ENCODE measurements at places on chromosomes 13 and 19.

- DNase-seq, result no peak
Measured at GRCh38 chr19:15934332-15935078, at the start of gene CYP4F11. TSS of gene CYP4F11 (minus strand) at chr19:15934529. CDS start at chr19:15934408, 121 bp downstream.

- no peak for DNase-seq
Measured at GRCh38 chr19:40503320-40503695, 36.5 kb downstream of the SPTBN4 start.

DNA sequence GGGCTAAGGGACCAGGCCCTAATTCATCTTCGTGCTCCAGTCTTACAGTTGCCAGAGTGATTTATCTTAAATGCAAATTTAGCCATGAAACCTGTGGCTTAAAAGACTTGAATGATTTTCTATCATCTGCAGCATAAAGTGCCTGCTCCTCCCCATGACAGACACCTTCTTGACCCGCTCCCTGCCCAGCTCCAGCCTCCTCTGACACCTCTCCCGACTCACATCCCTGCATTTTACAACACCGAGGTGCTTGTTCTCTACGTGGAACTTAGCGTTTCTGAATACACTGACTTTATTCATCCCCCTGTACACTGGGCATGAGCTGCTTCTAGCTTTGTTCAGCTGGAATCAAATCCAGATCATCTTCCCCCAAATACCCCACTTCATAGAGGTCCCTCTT lies 128.7 kb upstream of the MYO16 start:
- DNase-seq, result no peak

- DNase-seq, result no peak
Measured at GRCh38 chr19:49921871-49922795, 6.9 kb upstream of the ATF5 start.

GRCh38 chr13:74131227-74131626 lies 3.0 kb downstream of the KLF12 start:
- no peak for DNase-seq

GRCh38 chr19:18021121-18021755 lies 13.3 kb downstream of the ARRDC2 start:
- no peak for DNase-seq

DNA sequence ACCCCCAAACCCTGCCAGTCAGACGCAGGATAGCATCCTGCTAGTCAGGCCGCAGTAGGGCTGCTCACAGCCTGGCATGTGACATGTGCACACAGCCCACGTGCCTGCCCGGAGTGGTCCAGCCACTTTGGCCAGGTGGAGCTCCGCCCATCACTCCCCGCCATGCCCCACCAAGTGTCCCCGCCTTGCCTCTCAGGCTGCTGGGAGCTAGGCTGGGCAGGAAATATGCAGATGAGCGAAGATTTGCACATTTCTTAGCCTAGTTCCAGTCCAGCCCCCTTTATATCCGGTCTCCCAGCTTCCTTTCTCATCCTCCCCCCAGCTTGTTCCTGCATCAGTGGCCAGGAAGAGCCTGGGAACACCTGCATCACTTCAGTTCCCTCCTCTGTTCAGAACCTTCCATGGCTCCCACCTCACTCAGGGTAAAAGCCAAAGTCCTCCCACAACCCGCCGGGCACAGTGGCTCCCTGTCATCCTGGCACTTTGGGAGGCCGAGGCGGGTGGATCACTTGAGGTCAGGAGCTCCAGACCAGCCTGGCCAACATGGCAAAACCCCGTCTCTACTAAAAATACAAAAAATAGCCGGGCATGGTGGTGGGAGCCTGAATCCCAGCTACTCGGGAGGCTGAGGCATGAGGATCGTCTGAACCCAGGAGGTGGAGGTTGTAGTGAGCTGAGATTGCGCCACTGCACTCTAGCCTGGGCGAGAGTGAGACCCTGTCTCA lies 2.3 kb upstream of the DOCK6 start:
- no peak for DNase-seq

GRCh38 chr13:50453188-50453587 lies 390.3 kb downstream of the DLEU7 start:
- DNase-seq, result no peak

DNA sequence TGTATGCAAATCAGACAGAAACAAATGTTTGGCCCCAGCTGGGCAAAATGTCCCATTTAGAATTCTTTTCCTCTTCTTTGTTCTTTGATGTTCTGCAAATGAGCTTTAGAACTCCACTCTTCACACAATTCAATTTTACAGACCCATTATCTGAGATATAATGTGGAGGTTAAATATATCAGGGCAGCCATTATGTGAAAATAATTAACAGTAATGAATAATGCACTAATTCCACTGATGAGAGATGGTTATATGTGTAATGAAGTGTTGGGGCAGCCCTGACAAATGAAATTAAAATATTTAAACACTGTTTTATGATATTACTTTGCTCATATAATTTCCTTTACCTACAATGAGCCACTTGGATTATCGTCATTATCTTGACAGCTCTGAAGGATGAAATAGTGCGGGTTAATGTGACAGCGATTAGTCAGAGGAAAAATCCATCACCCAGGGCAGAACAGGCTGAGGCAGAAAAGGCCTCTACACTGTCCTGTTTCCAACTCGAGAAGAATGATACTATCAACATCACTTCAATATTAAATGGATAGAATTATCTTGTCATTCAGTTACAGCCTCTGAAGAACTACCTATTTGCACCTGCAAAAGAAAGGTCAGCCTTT lies 321.1 kb downstream of the RBM26 start:
- DNase-seq, result no peak

DNA sequence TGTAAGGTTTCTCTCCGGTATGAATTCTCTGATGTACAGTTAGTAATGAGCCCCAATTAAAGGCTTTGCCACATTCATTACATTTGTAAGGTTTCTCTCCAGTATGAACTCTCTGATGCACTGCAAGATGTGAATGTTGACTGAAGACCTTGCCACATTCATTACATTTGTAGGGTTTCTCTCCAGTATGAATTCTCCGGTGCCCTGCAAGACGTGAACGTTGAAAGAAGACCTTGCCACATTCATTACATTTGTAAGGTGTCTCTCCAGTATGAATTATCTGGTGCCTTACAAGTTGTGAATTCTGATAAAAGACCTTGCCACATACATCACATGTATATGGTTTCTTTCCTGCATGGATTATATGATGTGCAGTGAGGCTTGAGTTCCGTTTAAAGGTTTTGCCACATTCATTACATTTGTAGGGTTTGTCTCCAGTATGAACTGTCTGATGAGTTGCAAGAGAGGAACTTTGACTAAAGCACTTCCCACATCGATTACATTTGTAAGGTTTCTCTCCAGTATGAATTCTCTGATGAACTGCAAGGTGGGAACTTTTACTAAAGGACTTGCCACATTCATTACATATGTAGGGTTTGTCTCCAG lies 17.7 kb upstream of the ZNF432 start:
- DNase-seq, result no peak

- DNase-seq, result no peak
Measured at GRCh38 chr19:34994643-34995541, 5.2 kb upstream of the GRAMD1A start.

DNA sequence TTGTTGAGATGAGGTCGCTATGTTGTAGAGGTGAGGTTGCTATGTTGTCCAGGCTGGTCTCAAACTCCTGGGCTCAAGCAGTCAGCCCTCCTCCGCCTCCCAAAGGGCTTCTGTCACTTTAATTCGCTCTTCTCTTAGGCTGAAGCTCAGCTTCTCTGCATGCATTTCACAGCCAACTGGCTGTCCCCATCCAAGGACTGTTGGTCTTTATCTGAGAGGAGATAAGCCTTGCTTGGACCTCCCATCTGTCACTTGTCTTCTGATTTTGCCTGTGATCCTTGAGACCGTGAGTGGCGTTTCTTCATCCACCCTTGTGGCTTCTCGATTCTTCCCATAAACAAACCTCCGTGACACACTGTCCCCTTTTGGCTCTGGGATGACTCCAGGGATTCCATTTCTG lies 24.4 kb downstream of the CERS1 start:
- no peak for DNase-seq

Measured in NCI-H1048 (cell line).